ENCODE measurements at places on chromosomes 2 and 18. TPM values are rescaled to one million over a fixed set of nuclear protein-coding genes. Genes with fewer than 3 reads are reported as not detected.

The NT5C1B gene
- total RNA-seq: not detected

The RAB6C gene
- total RNA-seq: not detected

GRCh38 chr2:180621941-180622918 lies 358.2 kb upstream of the UBE2E3 start:
- DNase-seq: no peak

DNA sequence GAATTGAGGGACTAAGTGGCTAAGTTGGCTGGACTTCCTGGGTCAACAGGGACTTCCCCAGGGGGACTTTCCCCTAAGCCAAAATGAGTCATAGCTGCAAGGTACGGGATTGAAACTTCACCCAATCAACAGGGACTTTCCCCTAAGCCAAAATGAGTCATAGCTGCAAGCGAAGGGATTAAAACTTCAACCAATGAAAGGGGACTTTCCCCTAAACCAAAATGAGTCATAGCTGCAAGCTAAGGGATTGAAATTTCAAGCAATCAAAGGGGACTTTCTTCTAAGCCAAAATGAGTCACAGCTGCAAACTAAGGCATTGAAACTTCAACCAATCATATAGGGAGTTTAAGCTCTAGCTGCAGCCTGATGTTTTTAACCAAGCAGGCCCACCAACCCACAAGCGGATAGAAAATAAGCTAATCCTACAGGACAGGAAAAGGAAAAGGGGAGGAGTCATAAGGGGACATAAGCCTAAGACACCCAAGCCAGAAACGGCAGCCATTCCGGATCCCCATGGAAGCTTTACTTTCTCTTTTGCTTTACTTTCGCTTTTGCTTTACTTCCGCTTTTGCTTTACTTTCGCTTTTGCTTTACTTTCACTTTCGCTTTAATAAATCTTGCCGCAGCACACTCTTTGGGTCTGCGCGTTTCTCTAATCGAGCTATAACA lies 1375.4 kb upstream of the CELF4 start:
- no peak for DNase-seq

GRCh38 chr2:86368161-86368824 lies 30.9 kb upstream of the REEP1 start:
- peak; percentile 78 for DNase-seq

- peak; percentile 67 for DNase-seq
Measured at GRCh38 chr2:1590596-1591460, 153.5 kb downstream of the PXDN start.

DNA sequence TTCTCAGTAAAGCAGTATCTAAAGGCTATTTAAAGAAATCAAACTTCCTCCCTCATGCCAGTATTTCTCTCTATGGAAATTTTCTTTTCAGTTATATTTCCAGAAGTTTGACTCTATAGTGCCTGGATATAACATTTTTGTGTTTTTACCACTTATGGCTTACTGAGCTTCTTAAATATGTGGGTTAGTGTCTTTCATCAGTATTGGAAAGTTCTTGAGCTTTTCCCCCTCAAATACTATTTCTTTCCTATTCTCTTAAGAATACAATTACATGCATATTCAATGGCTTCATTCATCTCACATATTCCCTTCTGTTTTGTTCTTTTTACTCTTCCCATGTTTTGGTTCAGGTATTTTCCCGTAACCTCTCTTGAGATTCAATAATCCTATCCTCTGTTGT lies 432.0 kb downstream of the SETBP1 start:
- no peak for DNase-seq

- DNase-seq: peak; percentile 77
Measured at GRCh38 chr18:7452331-7452730, 114.8 kb upstream of the PTPRM start.
